M059J (cell line): ENCODE measurements at places on chromosomes 2 and 18. TPM values are rescaled to one million over a fixed set of nuclear protein-coding genes. Genes with fewer than 3 reads are reported as not detected.
A peak's percentile ranks its signal among the peaks of the same experiment; 100 is the strongest.

DNA sequence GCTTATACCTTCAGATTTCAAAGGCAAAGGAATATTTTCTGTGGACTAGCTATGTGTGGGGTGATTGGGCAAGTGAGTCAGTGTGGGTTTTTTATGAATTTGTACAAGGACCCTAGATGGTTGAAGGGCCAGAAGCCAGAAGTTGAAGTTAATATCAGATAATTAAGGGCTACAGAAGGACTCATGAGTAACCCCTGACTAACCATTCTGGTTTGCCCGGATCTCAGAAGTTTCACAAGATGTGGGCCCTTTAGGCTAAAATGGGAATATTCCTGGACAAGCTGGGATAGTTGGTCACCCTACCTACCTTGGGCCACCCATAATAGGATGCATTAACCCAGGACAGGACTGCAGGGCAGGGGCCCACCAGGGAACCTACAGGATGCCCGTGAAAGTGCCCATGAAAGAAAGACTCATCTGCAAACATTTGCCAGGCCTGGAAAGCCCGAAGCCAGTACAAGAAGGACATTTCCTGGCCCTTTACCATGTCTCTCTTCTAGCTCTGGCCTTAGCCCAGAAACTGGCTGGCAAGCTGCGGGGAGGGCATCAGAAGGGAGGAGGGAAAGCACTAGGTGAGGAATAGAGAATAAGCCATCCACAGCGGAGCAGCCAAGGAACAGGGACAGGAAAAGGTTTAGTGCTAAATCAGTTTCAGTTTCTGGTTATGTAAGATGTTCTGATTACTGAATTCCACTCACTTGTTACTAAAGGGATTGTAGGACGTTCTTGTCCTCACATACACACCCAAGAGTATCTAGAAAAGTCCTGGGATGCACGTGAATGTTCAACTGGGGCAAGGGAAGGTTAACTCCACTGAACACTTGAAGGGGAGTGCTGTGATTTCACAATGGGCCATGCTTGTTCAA is 33.6 kb downstream of the GCG start:
- peak; percentile 93 for DNase-seq

DNA sequence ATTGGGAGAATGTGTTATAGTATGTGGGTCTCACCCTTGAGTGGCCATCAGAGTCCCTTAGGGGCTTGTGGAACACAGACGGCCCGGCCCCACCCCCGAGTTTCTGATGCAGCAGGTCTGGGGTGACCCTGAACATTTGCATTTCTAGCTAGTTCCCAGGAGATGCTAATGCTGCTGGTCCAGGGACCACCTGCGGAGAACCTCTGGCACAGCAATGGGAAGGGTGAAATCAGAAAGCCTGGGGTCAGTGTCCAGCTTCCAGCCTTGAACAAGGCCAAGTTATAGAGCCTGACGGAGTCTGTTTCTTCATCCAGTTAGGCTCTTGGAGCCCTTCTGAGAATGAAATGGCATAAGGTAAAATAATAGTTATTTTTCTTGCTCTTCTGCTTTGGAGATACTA is 126.5 kb downstream of the RGPD3 start:
- DNase-seq: no peak

- peak; percentile 81 for DNase-seq
Observed at GRCh38 chr2:9249020-9249800, 42.6 kb downstream of the ASAP2 start.

DNA sequence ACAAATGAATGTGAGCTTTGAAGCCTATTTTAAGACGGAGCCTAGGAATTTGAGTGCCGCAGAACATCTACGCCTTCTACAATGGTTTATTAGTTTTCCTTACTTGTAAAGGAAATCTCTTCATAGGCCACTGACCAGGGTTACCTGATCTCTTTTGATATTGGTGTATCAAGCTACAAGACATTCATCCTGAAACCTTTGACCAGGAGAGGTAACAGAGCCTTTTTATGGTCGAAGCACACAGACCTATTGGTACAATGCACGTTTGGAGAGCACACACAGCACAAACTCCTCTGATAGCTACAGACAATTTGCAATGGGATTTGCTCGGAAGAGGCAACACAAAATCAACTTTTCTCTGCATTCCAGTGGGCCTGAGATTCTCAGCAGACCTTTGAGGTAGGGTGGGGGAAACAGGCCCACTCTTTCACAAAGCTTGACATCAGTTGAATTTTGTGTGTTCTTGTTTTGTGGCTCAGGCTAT is 12.8 kb downstream of the MYCN start:
- DNase-seq: no peak

- no peak for DNase-seq
Observed at GRCh38 chr2:26850000-26850431, 2.1 kb downstream of the DPYSL5 start.

Gene GALR1
- total RNA-seq: not detected in 2 replicates
